ENCODE measurements at places on chromosomes 6 and 20. TPM values are rescaled to one million over a fixed set of nuclear protein-coding genes. Genes with fewer than 3 reads are reported as not detected.

DNA sequence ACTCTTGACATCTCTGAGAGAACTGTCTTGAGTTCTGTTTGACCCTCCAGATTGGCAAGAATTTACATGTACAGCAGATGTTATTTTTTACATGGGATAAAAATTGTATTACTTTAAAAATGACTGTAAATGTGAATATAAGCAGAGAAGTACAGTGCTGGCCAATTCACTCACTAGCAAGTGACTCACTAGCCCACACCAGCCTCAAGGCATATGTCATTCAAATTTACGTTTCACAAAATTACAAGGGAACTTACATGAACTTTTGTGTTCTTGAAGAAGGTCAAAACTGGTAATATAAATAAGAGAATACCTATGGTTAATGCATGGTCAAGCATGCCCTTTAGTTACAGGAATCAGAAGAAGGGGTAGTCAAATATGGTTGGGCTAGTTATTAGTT lies 54.0 kb upstream of the HMGCLL1 start:
- no peaks in the 10 kb centered on the region for H3K4me1 ChIP-seq
- no peak overlapping the region for H3K4me3 ChIP-seq
- DNase-seq, result no peak
- no peaks in the 10 kb centered on the region for H3K36me3 ChIP-seq
- H3K27ac ChIP-seq, result no peak overlapping the region

DNA sequence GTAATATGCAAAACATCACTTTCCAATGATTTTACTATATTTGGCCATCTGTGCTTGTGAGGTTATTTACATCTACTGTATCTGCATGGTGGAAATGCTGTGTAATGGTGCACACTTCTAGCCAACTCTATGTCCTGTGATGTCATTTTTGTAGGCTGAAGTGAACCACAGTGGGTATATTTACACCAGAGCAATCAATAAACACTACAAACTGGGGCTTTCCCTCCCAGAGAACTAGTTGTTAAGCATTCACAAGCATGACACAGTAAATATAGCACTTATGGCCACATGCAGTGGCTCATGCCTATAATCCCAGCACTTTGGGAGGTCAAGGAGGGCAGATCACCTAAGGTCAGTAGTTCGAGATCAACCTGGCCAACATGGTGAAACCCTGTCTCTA lies 4.9 kb downstream of the SLC22A2 start:
- DNase-seq, result no peak
- no peaks in the 10 kb centered on the region for H3K36me3 ChIP-seq
- no peak overlapping the region for H3K4me3 ChIP-seq
- H3K27me3 ChIP-seq, result no peaks in the 10 kb centered on the region
- H3K4me1 ChIP-seq, result peaks cover 5% of the 10 kb centered on the region

DNA sequence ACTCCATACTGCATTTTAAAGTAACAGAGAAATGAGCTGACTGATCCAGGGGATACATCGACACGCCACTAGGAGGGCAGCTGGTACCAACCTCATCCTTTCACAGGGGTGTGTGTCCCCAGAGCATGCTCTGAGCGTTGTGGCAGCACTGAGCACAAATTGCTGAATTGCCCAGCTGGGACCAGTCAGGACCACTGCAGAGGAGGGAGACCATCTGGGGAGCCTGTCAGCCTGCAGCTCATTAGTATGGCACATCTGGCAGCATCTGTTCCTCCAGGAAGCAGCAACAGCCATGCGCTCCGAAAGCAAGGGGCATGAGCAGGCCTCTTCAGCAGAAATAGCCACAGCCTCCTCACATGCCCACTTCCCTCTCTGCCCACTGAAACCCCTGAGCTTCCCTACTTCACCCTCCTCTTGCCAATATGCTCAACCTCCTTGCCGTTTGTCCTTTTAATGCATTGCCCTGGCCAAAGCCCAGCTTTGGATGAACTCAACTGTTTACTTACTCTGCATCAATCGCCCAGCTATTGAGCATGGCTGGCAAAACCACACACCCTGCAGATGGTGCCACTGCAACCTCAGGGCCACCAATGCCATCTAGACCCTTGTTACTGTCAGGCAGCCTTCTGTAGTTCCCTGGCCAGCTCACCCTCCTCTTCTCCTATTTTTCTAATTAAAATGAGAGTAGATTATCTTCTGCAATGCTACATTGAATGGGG lies 77.6 kb upstream of the NEDD9 start:
- no peak overlapping the region for H3K4me3 ChIP-seq
- peaks cover 5% of the 10 kb centered on the region for H3K4me1 ChIP-seq
- H3K36me3 ChIP-seq, result no peaks in the 10 kb centered on the region
- H3K27ac ChIP-seq, result no peak overlapping the region

DNA sequence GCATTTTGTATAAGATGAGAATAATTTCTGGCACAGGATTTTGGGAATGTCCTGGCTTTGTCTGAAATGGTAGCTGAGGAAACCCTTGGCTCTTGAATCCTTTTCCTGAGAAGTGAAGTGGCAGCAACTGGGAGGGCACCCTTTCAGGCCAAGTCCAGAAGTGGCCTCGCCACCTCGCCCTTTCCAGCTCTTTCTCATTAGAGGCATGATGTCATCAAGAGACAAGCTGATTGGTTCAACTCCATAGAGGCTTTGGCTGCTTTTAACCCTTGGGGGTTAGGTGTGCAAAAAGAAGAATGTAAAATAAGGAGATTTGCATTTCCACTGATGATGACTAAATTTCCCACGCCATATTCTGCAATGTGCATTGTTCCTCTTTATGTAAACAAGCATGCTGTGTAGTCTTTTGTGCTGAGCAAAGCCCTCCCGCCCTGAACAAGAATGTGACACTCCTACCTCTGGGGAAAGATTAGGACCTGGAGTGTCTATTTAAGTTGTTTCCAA lies 116.5 kb downstream of the TCP11 start:
- no peak overlapping the region for H3K4me3 ChIP-seq
- H3K27me3 ChIP-seq, result no peaks in the 10 kb centered on the region
- H3K4me1 ChIP-seq, result peaks cover 18% of the 10 kb centered on the region
- DNase-seq, result no peak

- no peaks in the 10 kb centered on the region for H3K27me3 ChIP-seq
- H3K4me1 ChIP-seq, result peaks cover 75% of the 10 kb centered on the region
- H3K27ac ChIP-seq, result peak overlapping the region; percentile 84
- no peak for DNase-seq
- H3K36me3 ChIP-seq, result no peaks in the 10 kb centered on the region
These were observed 6.2 kb downstream of the SLCO4A1 start for GRCh38 chr20:62648318-62648995.

- no peaks in the 10 kb centered on the region for H3K27me3 ChIP-seq
- no peak overlapping the region for H3K4me3 ChIP-seq
- DNase-seq, result no peak
- H3K4me1 ChIP-seq, result peaks cover 7% of the 10 kb centered on the region
These were observed 81.1 kb downstream of the SASH1 start for GRCh38 chr6:148423601-148424270.

GRCh38 chr6:106974999-106975737 lies 639 bp upstream of the CD24 start:
- no peaks in the 10 kb centered on the region for H3K36me3 ChIP-seq
- H3K4me1 ChIP-seq, result peaks cover 37% of the 10 kb centered on the region
- H3K4me3 ChIP-seq, result peak overlapping the region; percentile 68
- H3K27ac ChIP-seq, result peak overlapping the region; percentile 89
- peak; percentile 14 for DNase-seq

Gene ZNF334
- total RNA-seq, result 1.1 TPM

Gene ACTR5
- 8.3 TPM for total RNA-seq
